ENCODE measurements at places on chromosomes 3 and 15.

DNA sequence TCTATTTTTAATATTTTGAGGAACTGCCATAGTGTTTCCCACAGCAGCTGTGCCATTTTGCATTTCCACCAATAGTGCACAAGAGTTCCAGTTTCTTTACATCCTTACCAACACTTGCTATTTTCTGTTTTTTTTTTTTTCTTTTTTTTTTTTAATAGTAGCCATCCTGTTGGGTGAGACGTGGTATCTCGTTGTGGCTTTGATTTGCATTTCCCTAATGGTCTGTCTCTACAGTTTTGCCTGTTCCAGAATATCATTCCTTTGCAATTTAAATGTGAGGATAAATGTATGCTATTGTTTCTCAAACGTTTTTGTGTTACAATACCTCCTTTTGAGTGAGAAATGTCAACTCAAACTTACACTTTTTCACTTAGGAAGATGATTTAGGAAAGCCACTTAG, 22.4 kb downstream of the RCN2 start:
- DNase-seq: no peak
- H3K27me3 ChIP-seq: no peaks in the 10 kb centered on the region
- no peaks in the 10 kb centered on the region for H3K4me1 ChIP-seq
- H3K27ac ChIP-seq: no peak overlapping the region
- H3K4me3 ChIP-seq: no peak overlapping the region

GRCh38 chr3:152452318-152452717, 183.6 kb downstream of the MBNL1 start:
- H3K27me3 ChIP-seq: no peaks in the 10 kb centered on the region
- no peak overlapping the region for H3K4me3 ChIP-seq
- H3K27ac ChIP-seq: no peak overlapping the region
- peaks cover 2% of the 10 kb centered on the region for H3K36me3 ChIP-seq

GRCh38 chr15:83322061-83322460, 37.6 kb upstream of the BNC1 start:
- H3K4me1 ChIP-seq: peaks cover 13% of the 10 kb centered on the region
- no peaks in the 10 kb centered on the region for H3K27me3 ChIP-seq
- DNase-seq: no peak
- no peak overlapping the region for H3K27ac ChIP-seq
- no peak overlapping the region for H3K4me3 ChIP-seq

GRCh38 chr3:65351753-65352152, 664.0 kb upstream of the ADAMTS9 start:
- DNase-seq: no peak
- no peaks in the 10 kb centered on the region for H3K36me3 ChIP-seq
- no peak overlapping the region for H3K27ac ChIP-seq
- no peak overlapping the region for H3K4me3 ChIP-seq
- H3K4me1 ChIP-seq: no peaks in the 10 kb centered on the region

DNA sequence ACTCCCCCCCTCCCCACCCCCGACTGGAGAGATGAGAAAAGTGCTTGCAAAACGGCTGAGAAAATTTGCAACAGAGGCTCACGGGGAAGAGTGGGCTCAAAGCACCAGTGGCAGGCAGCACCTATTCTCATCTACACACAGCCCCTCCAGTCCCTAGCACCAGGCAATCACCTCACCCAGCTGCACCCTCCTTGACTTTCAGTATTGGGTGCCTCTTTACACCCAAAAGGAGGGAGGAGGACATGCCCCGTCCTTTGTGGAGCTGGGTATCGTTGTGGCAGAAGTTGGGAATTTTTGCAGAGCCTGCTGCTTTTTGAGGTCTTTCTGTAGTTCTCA, 182.8 kb upstream of the TOPAZ1 start:
- no peak overlapping the region for H3K4me3 ChIP-seq
- no peaks in the 10 kb centered on the region for H3K4me1 ChIP-seq
- no peaks in the 10 kb centered on the region for H3K36me3 ChIP-seq
- DNase-seq: no peak
- H3K27me3 ChIP-seq: no peaks in the 10 kb centered on the region

DNA sequence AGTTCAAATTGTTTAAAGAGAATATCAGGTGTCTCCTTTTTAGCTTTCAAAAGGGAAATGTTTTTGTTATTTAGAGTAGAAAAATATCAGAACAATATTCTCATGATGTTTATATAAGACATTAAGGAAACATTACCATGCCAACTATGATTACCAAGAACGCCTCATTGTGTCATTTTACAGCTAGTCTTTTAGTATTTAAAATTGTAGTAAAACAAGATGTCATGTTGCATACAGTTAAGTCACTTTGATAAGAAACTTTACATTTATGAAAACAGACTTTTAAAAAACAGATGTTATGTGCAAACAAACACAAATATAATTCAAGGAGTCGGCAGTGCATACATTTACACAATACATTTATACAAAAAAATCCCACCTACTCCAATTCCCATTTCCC, 4.4 kb downstream of the PLSCR4 start:
- no peak for DNase-seq
- H3K4me3 ChIP-seq: no peak overlapping the region
- H3K4me1 ChIP-seq: no peaks in the 10 kb centered on the region
- no peak overlapping the region for H3K27ac ChIP-seq
- no peaks in the 10 kb centered on the region for H3K36me3 ChIP-seq
- H3K27me3 ChIP-seq: no peaks in the 10 kb centered on the region

DNA sequence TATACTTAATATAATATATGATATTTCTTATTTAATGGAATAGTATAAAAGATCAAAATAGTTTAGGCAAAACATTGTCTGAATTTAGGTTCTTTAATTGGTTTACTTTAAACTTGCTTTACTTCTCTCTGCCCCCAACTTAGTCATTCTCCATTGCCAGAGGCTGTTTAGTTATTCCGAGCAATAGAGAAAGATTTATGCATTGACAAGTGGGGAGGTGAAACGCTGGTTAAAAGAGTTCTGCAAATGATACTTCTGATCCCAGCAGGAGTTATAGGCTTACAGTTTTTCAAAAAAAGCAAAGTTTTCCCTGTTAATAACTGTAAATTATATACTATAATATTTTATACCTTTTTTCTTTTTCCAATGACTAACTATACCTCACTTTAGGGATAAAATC, 145.4 kb downstream of the EPHA3 start:
- no peaks in the 10 kb centered on the region for H3K36me3 ChIP-seq
- no peak overlapping the region for H3K27ac ChIP-seq
- H3K4me1 ChIP-seq: no peaks in the 10 kb centered on the region
- no peak for DNase-seq

GRCh38 chr15:33675246-33675645, 293.1 kb upstream of the CHRM5 start:
- no peaks in the 10 kb centered on the region for H3K27me3 ChIP-seq
- H3K4me1 ChIP-seq: no peaks in the 10 kb centered on the region
- no peaks in the 10 kb centered on the region for H3K36me3 ChIP-seq
- no peak overlapping the region for H3K27ac ChIP-seq

DNA sequence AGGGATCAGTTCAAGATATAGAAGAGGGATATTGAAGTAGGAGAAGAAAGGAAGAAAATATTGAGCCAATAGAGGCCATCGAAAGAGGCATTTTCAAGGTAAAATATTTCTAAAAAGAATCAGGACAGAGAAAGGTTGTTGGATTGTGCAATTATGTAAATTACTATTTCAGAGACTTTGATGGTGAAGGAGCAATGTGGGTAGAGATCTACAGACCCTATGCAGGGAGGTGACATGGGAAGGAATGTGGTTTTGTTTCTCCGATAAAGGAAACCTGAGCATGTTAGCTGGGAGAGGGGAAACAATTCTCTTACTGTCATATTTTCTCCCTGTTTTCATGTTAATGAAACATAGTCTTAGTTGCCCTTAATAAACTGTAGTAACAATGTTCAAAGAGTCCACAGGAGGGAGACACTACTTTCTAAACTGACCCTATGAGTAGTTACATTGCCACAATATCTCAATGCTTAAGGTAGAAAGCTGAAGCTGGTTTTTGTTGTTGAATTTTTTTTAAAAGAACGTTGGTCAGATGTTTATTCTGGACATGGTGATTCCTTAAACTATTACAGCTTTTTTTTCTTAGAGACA, 133.3 kb downstream of the GRM7 start:
- no peak overlapping the region for H3K4me3 ChIP-seq
- no peak overlapping the region for H3K27ac ChIP-seq
- H3K36me3 ChIP-seq: no peaks in the 10 kb centered on the region
- H3K4me1 ChIP-seq: no peaks in the 10 kb centered on the region
- peak; percentile 2 for DNase-seq
- no peaks in the 10 kb centered on the region for H3K27me3 ChIP-seq

DNA sequence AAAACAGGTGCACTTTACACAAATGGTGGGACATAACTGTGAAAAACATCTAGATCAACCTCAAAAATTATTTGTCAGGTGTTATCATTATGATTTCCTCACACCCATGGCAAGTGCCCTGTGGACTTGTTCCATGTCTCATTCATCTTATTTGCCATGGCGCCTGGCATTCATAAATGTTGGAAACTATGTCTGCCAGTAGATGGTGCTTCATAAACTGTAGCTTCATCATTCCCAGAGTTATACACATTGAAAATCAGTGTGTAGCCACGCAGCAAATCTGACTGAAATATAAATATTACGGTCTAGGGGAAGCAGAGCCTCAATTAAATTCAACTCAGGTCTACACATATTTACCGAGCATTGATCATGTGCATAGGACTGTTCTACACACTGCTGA, 90.7 kb downstream of the IMPG2 start:
- H3K27me3 ChIP-seq: no peaks in the 10 kb centered on the region
- DNase-seq: no peak
- no peak overlapping the region for H3K27ac ChIP-seq
- no peaks in the 10 kb centered on the region for H3K4me1 ChIP-seq
- no peak overlapping the region for H3K4me3 ChIP-seq

DNA sequence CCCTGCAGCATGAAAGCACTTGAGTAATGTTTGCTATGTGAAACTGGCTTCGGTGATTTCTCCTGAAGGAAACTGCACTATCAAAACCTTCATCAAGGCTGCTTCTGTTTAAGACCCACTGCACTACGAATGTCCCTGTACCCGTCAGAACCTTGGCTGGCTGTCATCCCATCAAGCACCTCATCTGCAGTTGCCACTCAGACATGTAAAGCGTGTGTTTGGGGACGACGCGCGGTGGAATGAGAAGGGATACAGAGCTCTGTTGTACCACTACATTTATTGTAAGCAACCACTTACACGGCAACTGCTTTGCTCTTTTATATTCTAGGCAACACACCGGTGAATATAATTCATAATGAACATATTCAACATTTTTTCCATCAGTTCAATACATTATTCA, 147.6 kb downstream of the TIGIT start:
- no peak overlapping the region for H3K4me3 ChIP-seq
- no peak for DNase-seq
- no peaks in the 10 kb centered on the region for H3K4me1 ChIP-seq
- no peaks in the 10 kb centered on the region for H3K27me3 ChIP-seq
- no peaks in the 10 kb centered on the region for H3K36me3 ChIP-seq

- no peak overlapping the region for H3K27ac ChIP-seq
- H3K36me3 ChIP-seq: no peaks in the 10 kb centered on the region
Observed at GRCh38 chr3:113910966-113911365, 36.8 kb upstream of the ZDHHC23 start.

DNA sequence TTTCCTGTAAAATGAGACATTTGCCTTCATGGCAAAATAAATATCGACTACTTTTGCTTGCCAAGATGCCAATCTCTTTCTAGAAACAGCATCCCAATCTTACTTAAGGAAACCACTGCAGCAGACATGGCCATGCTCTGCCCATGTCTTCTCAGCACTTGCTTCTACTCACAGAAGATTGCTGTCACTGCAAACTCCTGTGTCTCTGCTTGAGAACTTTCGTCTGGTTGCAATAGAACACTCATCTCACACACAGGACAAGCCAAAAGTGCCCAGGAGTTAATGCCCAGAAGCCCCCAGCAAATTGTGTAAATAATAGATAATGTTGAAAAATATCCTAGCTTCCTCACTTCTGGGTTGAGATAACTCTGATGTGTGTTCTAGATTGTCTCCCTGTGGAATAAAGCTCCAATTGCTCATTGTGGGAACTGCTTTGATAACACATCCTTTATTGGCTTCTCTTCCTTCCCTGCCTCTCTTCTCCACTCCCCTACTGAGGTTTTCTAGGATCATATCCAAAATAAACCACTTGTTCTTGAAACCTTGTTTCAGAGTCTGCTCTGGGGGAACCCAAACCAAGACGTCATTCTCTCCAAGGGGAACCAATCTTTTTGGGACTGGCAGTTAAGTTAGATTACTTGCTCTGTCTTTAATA, 156.3 kb upstream of the STRIT1 start:
- no peaks in the 10 kb centered on the region for H3K4me1 ChIP-seq
- H3K27ac ChIP-seq: no peak overlapping the region
- no peak for DNase-seq
- H3K4me3 ChIP-seq: no peak overlapping the region
- H3K27me3 ChIP-seq: no peaks in the 10 kb centered on the region
- H3K36me3 ChIP-seq: no peaks in the 10 kb centered on the region

DNA sequence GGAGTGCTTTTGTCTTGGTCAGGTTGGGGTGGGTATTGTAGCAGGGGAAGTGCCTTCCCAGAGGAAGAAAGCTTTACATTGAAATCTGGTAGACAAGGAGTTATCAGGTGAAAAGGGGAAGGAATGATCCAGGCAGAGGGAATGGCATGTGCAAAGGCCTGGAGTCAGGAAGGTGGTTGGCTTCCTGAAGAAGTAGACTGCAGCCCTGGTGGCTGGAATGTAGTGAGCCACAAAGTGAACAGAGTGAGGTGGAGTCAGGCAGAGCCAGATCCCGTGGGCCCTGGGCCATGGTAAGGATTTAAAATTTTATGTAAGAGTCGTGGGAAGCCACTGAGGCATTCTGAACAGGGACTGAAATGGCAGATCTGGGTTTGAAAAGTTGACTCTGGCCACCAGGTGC, 58.3 kb downstream of the RAB11A start:
- DNase-seq: no peak
- no peak overlapping the region for H3K27ac ChIP-seq
- H3K4me3 ChIP-seq: no peak overlapping the region
- no peaks in the 10 kb centered on the region for H3K4me1 ChIP-seq
- no peaks in the 10 kb centered on the region for H3K27me3 ChIP-seq

DNA sequence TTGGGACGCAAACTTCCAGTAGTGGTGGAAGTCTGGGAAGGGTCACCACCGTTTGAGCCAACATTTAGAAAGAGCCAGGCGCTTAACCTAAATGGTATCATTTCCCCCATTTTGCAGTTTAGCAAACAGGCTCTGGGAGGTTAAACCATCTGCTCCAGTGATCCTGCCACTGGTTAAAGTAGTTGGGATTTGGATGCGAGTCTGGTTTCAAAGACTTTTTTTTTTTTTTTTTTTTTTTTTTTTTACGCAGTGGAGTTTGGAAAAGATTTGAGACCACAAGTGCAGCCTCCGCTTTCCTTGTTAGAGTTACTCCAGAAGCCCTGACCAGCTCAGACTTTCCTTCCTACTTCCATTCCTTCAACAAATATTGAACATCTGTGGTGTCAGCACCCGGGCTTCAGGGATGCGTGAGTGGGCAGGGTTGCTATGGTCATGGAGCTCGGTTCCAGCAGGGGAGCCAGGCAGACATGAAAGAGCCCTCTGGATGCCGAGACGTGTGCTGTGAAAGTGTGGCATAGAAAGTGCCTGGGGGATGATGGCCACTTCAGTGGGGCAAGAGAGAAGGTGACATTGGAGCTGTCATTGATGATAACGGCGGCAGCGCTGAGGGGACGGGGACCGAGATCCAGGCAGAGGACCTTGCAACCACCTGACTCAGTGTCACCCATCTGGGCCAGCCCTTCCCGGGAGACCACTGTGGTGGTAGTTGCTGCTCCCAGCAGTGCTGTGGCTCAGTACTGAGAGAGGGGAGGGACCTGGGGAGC, 1.1 kb upstream of the RNU6-1 start:
- H3K27me3 ChIP-seq: no peaks in the 10 kb centered on the region
- DNase-seq: no peak
- peaks cover 37% of the 10 kb centered on the region for H3K4me1 ChIP-seq
- no peaks in the 10 kb centered on the region for H3K36me3 ChIP-seq
- H3K4me3 ChIP-seq: peak overlapping the region; percentile 85
